ENCODE measurements at places on chromosomes 3 and 15.

DNA sequence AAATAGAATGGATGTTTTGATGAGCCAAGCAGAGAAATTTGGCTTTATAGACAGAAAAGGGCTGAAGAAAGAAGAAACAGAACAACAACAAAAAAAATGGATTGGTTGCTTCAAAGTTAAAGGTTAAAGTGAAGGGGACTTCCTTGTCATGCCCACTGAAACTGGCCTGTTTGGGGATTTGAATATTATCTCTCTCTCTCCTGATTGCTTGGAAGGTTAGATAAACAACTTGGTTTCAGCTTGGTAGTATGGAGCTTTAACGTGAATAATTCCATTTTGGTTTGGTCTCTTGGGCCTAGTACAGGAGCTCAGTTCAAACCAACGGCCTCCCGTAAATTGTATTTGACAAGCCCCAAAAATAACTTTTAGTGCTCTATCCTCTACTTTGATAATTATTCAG, 70.8 kb upstream of the MBNL1 start:
- no peak for DNase-seq

GRCh38 chr3:76324101-76324500, 538.8 kb upstream of the ZNF717 start:
- no peak for DNase-seq

DNA sequence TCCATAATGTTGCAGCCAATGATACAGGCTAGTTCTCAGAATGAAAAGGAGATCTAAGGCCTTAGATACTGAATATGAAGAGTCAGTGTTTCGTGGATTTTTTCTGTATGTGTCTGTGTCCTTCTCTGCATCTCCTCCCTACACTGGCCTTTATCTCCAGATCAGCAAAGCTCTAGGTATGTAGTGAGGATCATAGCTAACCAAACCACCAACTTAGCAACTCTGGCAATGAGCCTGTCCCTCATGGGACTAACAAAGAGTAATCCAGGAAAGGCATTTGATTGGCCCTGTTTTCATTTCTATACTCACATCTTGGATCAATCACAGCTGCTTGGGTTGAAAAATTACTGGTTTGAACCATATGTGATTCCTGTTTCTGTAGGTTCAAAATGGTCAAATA, 18.6 kb upstream of the CNTN3 start:
- DNase-seq: no peak

DNA sequence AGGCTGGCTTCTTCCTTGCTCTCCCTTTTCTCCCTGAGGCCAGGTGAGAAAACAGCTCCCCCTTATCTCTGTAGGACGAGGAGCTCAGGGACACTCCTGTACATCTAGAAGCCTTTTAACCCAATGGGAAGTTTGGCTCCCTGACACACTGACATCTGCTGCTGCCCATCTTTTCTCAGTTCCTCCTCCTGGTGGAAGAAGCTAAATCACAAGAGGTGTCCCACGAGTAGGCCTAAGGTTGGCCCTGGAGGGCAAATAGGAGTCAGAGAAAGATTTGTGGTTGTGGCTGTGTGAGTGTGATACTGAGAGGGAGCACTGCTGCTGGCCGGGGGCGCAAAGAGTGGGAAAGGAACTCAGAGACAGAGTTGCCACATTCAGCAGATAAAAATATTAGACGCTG, 49.5 kb downstream of the ARHGAP31 start:
- DNase-seq: no peak

DNA sequence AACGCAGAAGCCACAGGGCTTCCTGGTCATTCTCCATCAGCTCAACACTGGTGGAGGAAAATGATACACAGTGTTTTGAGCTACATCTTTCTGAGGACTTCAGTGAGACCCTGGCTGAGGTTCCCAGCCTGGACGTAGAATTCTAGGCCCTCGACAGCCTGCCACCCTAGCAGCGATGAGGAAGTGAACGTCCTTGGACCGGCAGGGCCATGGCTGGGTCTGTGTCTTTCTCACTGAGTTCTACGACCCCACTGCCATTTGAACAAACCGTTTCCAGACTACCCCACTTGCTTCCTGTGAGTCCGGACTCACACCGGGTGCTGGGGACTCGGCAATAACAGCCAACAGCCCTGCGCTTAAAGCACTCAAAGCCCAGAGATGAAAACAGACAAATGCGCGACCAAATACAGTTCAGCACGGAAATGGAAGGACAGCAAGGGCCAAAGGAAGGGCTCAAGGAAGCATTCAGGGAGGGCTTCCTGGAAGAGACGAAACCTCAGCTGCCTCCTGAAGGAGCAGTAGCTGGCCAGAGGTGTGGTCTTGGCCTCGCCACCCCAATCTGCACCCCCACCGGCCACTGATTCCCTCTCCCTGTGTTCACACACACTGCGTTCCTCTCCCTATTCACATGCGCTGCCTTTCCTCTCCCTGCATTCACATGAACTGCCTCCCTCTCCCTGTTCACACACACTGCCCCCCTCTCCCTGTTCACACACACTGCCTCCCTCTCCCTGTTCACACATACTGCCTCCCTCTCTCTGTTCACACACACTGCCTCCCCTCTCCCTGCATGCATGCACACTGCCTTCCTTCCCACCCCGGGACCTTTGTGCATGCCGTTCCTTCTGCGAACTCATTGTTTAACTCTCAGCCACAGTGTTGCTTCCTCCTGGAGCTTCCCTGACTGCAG, 136.3 kb upstream of the PRR20G start:
- DNase-seq: no peak

- DNase-seq: no peak
These were observed 1.3 kb downstream of the NOP10 start for GRCh38 chr15:34341381-34342212.

- DNase-seq: no peak
These were observed 3.8 kb upstream of the LARP6 start for GRCh38 chr15:70857562-70858285.

- no peak for DNase-seq
These were observed 36.1 kb upstream of the CTXND1 start for GRCh38 chr15:80288131-80288530.

GRCh38 chr3:134869153-134869726, 74.2 kb downstream of the EPHB1 start:
- no peak for DNase-seq

GRCh38 chr3:133393204-133393603, 6.7 kb upstream of the BFSP2 start:
- no peak for DNase-seq

DNA sequence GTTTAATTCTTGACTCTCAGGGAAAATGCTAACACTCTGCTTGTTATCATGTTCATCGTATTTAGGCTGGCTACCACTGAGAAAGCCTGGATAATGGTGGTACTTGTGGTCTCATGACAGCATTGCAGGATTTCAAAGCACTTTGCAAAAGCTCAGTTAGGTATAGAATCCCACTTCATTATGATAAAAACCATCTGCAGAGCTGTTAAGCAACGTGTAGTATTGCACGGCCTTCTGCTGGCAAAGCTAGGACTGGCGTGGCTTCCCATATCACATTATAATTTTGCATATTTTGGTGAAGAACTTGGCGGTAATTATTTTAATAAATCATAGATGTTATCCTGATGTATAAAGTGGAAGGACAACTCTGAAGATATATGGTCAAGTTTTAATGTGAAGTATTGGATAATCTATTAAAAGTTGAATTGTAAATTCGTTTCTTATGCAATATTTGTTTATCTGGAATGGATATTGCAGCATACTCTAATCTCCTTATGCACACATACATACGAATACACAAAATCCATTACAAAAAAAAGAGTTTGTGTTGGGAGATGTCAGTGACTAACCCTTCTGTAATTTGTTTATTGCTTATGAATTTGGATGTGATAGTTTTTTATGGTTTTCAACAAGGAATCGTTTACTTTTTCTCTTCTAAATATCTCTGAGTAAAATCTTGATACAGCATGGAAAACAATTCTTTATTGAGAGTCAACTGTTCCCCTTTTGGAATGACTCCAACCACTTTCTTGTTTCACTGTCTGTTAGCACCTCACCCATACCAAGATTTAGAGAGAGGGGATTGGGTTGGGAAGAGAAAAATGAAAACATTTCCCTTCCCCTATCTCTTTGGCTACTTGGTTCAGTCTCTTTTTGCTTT, 9.2 kb downstream of the RAB8B start:
- DNase-seq: no peak

DNA sequence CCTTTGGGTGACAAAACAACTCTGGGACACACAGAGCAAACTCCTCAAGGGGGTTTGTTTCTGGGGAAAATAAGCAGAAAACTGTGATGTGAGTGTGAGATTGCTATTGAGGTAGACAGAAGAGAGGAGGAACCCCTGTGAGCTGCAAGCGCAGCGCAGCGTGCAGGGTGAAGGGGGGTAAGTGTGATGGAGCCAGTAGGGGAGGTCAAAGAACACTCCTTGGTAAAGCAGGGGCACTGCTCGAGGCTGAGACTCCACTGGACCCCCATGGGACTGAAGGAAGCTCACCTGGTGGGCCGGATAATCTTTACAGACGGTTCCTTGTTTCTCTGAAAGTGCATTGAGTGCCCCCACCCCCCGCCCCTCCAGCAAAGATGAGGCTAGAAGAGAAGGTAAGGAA, 7.5 kb downstream of the INAFM2 start:
- DNase-seq: no peak

DNA sequence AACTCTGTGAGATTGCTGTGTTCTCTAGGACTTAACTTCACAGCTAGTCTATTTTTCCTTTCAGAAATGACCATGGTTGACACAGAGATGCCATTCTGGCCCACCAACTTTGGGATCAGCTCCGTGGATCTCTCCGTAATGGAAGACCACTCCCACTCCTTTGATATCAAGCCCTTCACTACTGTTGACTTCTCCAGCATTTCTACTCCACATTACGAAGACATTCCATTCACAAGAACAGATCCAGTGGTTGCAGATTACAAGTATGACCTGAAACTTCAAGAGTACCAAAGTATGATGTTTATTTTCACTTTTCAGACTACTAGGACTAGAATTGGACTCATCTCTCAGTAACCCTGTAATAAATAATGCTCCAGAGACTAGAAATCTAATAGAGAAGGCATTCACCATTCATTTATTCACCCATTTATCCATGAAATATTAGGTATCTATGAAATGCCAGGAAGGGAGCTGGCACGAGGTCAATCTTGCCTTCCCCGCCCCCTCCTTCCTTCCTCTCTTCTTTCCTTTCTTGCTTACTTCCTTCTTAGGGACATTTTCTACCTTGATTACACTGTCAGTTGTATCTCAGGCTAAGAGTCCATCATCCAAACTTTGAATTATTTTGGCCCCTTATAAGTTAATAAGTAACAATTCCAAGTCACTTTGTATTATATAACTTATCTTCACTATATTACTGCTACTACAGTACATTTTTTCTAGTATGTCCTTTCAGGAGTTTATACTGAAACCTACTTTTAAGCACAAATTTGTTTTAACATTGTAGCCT, 91.0 kb downstream of the PPARG start:
- no peak for DNase-seq

DNA sequence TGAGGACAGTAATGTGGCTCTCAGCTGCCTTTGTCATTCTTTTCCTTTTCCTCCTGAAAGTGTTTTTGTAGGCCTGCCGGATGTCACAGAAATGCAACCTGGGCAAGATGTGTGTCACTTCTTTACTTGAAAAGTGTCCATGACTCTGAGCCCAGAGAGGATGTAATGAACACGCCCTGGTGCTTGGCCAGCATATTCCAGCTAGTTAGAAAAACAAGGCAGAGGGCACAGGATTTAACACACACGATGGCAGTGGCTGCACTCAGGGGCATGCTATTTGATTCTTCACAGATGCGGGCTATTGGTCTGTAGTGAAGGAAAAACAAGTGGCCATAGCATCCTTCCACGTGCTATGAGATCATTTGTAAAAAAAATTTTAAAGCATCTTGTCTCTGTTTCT, 30.3 kb upstream of the PTX3 start:
- no peak for DNase-seq

- DNase-seq: no peak
These were observed 72.7 kb downstream of the HMG20A start for GRCh38 chr15:77493324-77493907.

DNA sequence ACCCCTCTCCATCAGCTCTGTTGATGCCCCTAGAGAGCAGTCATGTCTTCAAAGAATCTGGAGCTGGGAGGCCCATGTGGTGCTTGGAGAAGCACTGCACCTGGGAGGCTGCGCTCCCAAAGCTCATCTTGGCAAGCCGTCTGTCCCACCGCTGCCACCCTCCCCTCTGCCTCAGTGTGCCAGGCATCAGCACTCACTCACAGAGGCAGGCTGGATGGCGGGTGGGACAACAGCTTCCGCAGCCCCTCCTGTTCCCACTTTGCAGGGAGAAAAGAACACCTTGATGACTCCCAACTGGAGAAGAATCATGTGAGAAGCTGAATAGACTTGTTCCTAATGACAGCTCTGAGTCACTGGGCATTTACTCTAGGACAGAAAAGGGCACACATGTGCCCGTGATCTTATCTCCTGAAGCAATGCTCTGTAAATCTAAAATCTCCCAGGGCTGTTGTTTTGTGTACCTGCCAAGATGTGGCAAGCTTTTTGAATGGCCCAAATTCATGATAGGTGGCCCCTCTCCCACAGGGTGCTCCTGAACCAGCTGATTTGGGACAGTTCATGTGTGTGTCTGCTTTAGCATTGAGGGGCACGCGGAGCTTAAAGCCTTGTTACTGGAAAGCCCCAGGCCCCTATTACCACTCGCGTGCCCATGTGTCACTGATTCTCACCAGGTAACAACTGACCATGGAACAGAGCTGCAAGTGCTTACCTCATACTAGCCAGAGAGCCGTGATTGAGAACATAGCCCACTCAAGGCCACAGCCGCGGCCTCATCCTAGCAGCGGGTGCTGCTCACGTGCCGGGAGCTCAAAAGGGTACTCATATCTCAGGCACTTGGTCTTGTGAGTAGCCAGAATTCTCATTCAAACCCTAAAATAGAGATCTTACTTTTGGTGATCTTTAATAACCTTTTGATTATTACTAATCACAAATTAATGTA, 104.4 kb downstream of the DNAJB8 start:
- no peak for DNase-seq

DNA sequence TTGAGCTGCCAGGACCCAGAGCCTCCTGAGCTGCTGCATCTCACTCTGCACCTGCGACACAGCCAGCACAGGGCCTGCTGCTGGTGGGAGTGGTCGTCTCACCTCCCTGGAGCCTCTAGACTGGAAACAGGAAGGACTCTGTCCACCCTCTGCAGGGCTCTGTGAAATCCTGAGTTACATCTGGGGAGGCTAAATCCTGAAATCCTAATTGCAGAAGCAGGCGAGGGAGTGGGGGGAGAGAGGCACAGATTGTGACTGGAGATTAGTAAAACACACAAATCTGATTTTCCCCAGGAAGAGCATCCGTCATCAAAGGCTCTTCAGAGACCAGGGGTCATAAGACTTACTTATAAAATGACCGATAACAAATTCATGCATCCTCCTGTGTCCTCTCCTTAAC, 31.6 kb upstream of the GABRG3 start:
- DNase-seq: no peak

- no peak for DNase-seq
These were observed 110.1 kb downstream of the KCNMB2 start for GRCh38 chr3:178646186-178646862.

Measured in SW480 (cell line).